CD4-positive, alpha-beta T cell treated with Interleukin-15 for 4 hours (primary cell): ENCODE measurements at places on chromosomes 6 and 20.
A peak's percentile ranks its signal among the peaks of the same experiment; 100 is the strongest.

DNA sequence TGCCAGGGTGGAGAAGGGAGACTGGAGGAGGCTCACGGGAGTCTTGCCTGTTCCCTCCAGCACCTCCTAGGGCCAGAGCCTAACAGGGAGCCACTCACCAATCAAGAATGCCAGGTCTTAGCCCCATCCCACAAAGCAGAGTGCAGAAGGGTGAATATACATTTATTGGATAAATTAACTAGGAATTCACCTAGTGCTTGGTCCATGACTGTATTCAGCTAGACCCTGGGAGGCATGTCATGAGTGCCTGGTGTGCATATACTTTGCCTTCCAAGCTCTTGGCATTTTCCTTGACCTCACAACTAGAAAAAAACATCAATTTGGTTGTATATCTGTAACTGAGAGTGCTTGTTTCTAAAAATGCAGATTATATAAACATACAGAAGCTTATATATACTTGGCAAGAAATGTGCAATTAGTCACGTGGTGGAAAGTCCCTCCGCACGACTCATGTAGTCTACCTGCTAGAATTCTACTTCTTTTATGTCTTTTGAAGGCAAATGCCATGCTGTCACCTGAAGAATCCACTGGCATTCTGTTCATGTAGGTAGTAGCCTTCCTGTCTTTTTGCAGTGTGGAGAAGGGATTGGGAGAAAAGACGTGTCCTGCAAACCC, 991.0 kb downstream of the KIF16B start:
- DNase-seq: no peak

DNA sequence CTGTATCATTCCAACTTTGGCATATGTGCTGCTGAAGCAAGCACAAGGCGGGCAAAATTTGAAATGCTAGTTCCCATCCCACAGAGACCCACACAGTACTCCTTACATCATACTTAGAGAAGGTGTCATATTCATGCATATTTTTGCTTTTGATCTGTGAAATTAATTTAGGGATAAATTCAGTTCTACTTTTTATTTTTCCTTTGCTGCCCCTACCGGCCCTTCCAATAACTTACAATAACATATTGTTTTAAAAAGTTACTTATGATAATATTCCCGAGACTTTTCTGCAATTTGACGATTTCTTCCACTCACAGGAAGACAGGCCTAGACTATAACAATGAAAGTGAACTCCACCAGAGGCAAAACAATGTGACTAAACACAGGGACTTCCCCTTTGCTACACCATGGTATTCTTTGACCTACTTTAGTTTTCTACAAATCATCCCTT, 35.0 kb downstream of the SESN1 start:
- peak; percentile 62 for DNase-seq

GRCh38 chr6:83470001-83470400, 39.1 kb upstream of the ME1 start:
- no peak for DNase-seq

DNA sequence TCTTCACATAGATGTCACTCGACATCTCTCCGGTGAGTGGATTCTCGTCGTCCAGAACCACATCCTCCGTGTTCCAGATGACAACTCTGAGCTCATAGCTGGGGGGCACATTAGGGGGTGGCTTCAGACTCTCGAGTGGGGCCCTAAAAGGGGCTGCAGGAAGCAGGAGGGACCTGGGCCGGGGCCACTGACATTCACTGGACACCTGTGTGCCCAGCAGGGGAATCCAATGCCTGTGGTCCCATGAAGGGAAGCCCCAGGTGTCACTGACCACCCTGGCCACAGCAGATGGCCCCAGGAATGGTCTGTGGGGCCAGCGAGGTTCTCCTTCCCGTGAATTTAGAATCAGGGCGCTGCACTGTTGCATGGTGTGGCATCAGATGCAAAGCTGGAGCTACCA, 18.7 kb downstream of the ERGIC3 start:
- no peak for DNase-seq

DNA sequence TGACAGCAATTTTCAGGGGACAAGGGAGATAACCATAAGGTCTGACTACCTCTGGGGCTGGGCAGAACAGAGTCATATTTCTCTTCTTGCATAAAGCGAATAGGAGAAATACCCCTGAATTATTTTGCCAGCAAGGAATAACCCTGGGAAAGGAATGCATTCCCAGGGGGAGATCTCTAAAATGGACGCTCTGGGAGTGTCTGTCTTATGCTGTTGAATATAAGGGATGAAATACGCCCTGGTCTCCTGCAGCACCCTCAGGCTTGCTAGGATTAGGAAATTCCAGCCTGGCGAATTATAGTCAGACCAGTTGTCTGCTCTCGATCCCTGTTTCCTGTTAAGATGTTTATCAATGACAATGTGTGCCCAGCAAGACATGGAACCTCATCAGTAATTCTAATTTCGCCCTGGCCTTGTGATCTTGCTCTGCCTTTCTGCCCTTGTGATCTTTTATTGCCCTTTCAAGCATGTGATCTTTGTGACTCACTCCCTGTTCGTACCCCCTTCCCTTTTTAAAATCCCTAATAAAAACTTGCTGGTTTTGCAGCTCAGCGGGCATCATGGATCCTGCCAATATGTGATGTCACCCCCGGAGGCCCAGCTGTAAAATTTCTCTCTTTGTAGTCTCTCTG, 221.6 kb upstream of the HS3ST5 start:
- DNase-seq: no peak

DNA sequence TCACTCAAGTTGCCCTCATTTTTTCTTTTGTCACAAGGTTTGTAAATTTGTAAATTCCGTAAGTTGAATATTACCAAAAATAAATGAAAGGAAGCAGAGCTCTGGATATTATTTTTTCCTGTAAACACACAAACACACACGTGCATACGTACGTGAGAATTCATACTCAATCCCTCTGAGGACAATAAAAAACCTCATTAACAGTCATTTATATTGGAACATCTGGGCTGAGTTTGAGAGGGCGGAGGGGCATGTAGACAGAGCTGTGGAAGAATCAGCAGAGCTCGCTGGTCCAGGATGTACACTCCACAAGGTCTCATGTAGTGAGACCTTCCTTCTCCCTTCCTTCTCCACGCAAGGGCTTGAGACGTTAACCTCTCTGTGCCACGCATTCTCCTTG, 24.2 kb upstream of the DOK5 start:
- DNase-seq: no peak

GRCh38 chr6:64679416-64679815, 1027.6 kb downstream of the EYS start:
- no peak for DNase-seq

- DNase-seq: no peak
Measured at GRCh38 chr6:139402876-139403386, 28.5 kb upstream of the CITED2 start.

- DNase-seq: no peak
Measured at GRCh38 chr6:170314983-170315382, 8.4 kb downstream of the FAM120B start.

GRCh38 chr6:135188718-135189117, 7.6 kb downstream of the MYB start:
- no peak for DNase-seq

DNA sequence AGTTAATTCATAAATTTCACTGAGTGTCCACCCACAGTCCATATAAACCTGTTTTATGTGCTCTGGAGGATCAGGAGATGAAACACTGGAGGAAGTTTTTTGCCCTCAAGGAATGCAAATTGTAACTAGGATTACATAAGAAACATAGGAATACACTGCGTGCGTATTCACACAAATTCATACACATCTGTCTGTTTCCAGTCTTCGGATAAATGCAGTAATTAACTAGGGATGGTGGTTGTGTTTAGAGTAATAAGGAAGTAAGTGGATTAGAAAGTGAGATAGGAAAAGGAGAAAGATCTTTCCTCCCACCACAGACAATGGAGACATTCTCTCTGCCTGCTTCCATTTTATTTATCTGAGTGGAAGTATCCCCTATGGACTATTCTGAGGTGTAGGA, 35.7 kb upstream of the POPDC3 start:
- no peak for DNase-seq

- peak; percentile 43 for DNase-seq
Measured at GRCh38 chr6:16760516-16761470, at the start of gene ATXN1. TSS of gene ATXN1 (minus strand) at chr6:16761460.

- no peak for DNase-seq
Measured at GRCh38 chr20:17957505-17958363, 10.9 kb downstream of the SNX5 start.

DNA sequence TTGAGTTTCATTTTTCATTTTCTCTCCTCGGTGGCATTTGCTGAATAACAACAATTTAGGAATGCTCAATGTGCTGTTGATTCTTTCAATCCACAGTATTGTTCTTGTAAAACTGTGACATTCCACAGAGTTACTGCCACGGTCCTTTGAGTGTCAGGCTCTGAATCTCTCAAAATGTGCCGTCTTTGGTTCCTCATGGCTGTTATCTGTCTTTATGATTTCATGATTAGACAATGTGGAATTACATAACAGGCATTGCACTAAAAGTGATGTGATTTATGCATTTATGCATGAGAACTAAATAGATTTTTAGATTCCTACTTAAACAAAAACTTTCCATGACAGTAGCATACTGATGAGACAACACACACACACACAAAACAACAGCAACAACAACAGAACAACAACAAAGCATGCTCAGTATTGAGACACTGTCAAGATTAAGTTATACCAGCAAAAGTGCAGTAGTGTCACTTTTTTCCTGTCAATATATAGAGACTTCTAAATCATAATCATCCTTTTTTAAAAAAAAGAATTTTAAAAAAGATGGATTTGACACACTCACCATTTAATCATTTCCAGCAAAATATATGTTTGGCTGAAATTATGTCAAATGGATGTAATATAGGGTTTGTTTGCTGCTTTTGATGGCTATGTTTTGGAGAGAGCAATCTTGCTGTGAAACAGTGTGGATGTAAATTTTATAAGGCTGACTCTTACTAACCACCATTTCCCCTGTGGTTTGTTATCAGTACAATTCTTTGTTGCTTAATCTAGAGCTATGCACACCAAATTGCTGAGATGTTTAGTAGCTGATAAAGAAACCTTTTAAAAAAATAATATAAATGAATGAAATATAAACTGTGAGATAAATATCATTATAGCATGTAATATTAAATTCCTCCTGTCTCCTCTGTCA, 88.1 kb downstream of the SNAP25 start:
- peak; percentile 7 for DNase-seq

DNA sequence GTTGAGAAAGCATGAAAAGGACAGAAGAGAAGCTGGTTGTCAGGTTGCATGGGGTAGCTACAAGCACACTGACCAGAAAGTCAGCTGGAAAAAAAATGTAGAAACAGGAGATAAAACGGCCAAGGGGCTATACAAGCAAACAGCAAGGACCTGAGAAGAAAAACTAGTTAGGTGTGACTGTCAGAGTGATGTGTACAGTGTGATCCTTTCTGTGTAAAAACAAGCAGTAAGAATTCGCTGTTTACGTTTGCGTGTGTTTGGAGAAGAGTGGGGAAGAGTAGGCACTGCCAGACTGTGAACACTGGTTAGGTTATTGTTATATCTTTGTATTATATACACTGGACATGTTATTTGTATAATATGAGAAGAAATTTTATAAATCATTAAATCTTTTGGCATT, 28.1 kb downstream of the PTPN1 start:
- DNase-seq: no peak

GRCh38 chr6:118606268-118606667, 45.1 kb downstream of the CEP85L start:
- DNase-seq: no peak

DNA sequence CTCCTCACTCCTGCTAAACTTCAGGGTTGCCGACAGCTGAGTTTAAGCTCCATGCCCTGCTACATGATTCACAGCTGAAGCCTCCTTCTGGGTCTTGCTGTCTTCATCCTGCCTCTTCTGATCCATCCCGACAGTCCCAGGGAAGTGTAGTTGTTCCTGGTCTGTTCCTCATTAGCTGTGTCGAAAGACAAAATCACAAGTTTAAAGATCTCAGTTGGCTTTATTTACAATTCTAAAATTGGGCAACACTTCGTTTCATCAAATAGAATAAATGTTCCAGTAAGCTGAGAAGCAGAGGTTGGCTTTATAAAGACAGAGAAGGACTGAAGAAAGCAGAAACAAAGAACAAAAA, 4.1 kb upstream of the SLC2A10 start:
- no peak for DNase-seq

DNA sequence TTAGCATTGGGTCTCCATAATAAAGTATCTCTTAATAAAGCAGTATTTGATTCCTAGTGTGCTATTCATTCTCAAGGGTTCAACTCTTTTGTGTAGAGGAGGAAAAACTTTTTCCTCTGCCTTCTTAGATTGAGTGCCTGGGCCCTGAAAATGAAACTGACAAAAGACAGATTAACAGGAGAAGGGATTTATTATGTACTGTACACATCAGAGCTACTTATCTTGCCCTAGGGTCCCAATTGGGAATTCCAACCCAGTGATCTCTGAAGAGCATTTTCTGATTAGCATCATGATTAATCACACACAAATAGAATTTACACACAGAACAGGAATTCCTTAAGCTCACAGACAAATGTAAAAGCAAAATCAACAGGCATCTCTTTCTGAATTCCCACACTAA, 128.9 kb downstream of the CD164 start:
- DNase-seq: no peak

GRCh38 chr20:49620364-49621240, 52.7 kb upstream of the PTGIS start:
- peak; percentile 7 for DNase-seq

- no peak for DNase-seq
Measured at GRCh38 chr6:135087403-135087802, 32.8 kb upstream of the HBS1L start.

- no peak for DNase-seq
Measured at GRCh38 chr6:156687789-156688619, 89.2 kb upstream of the ARID1B start.

DNA sequence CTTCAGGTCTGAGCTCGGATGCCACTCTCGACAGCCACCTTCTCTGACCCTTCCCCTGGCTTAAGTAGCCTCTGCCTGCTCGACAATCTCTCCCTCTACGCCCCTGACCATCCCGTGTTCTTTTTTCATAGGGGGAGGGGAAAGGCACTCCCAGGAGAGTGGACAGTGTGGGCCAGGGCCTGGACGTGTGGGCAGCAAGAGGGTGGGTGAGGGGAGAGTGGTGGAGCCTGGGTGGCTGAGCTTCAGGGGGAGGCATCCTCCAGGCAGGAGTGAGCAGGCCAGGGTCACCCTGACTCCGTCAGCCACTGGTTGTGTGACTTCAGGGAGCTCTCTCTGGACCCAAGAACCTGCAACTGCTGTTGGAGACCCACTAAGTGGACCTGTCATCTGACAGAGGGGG, 92.7 kb downstream of the CEBPB start:
- no peak for DNase-seq

DNA sequence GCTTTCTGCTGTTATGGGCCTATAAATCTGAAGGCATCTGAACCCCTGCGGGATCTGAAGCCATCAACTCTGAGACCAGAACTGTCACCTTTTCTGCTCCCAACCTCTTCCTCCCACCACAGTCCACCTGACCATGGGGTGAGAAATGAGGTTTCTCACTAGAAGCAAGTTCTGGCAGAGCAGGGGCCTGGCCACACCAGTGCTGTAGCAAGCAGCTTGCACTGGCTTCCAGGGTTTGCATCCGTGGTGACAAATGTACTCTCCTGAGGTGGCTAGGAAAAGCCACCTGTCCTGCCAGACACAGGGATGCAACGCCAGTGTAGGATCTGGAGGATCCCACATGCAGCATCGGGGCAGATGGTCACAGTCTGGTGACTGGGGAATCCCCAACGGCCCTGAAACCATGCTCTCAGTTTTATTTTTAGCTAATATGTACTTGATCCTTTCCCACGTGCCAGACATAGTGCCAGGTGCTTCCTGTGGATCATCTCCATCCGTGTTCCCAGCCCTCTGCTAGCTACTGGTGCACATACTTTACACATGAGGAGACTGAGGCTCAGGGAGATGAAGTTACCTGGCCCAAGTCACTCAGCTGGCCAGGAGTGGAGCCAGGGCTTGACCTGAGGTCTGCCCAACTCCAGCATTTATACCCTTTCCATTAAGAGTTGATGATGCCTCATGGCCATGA, 122.1 kb upstream of the SPACA1 start:
- no peak for DNase-seq
